Omental fat pad (tissue), 4 donors: ENCODE measurements at places on chromosomes 3 and 15. TPM values are rescaled to one million over a fixed set of nuclear protein-coding genes. Genes with fewer than 3 reads are reported as not detected.

KNG1 gene
- not detected for total RNA-seq

IL16 gene
- 45.8 TPM for total RNA-seq

FYCO1 gene
- 46.0 TPM for total RNA-seq

RTP4 gene
- 1.1 TPM for total RNA-seq

ALG1L2 gene
- not detected for total RNA-seq

TMEM212 gene
- total RNA-seq, result not detected

TMEM207 gene
- not detected for total RNA-seq

FSIP1 gene
- total RNA-seq, result 0.32 TPM

RTP3 gene
- total RNA-seq, result not detected

MAGEL2 gene
- total RNA-seq, result 0.69 TPM
